ENCODE measurements at places on chromosomes 2 and 18.

DNA sequence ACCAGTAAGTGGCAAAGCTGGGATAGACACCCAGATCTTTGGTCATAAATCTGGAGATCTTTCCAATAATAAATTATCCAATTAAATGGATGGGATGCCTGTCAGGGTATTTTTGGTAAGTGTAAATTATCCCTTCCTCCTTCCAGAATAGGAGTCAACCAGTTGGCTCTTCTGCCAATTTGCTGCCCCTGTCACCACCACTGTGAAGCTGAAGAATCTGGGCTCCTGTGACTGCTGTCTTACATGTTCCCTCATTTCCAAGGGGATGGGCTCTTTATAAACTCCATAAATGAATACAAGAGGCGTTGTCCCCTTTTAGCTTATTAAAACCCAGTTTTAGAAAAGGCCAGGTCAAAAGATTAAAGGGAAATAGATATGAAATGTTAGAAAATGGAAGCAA, 17.8 kb upstream of the BMP10 start:
- no peak for DNase-seq

DNA sequence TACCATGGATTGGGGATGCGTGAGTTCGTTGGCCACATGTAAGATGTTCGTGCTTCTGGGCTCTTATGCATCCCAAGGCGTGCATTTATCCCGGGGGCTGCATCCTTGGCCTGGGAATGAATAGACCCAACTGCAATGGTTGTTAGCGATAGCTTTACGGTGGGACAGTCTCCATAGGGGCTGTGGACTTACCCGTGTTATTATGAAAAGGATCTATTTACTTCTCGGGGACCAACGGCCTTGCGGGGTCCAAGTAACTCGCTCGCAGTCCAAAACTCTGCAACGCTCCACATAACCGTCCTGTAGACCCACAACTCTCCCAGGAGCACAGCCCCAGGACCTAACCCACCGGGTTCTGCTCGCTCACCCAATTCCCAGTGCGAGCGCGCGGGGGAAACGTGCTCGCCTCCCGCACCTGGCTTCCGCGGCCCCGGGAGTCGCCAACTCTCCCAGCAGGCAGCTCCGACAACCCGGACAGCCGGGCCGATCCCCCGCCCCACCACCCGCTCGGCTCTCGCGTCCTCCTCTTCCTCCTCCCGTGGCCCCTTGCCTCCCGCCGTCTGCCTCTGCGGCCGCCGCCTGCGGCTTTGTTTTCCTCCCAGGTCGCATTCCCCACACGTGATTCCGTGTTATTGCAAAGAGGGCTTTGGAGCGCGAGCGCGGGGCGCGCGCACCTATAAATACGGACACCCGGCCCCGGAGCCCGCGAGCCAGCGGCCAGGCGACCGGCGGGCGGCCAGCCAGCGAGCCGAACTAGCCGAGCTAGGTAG, at the start of gene CABLES1:
TSS of gene CABLES1 (plus strand) at position 706 of the 770 bp plus-strand sequence. CDS start 278 bp downstream, outside the sequence.
- no peak for DNase-seq

- no peak for DNase-seq
Observed at GRCh38 chr2:217193431-217194340, 333.8 kb upstream of the TNP1 start.

DNA sequence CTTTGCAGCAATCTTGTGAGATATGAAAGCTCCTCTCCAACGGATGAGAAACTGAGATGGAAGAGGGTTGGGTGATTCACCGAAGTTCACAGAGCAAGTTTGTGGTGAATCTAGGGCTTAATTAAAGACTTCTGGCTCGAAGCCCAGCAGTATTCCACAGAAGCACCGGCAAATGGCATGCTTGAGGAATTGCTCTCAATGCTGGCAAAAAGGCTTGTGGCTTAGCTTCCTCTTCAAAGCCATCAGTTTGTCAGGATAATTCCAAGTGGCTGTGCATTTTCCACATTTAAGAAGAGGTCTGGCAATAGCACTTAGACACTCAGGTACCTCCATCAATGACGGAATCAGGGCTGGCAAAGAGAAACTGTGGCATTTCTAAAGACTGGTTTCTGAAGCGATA, 98.7 kb upstream of the SLC66A3 start:
- no peak for DNase-seq

DNA sequence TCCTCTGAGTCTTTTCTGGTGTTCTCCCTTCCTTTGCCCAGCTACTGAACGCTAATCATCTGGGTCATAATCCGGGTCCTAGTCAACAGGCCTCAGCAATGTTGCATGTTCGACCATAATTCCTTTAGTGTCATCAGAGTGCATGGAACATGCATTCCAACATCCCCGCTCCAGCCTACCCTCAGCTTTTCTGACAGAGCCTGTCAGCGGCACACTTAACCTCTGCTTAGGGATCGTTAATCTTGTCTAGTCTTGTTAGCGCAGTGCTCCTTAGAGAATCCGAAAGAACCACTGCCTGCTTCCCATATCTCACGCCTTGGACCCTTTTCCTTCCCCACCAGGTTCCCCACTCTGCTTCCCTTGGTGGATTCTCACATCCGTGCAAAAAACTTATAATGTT, 767.9 kb upstream of the ID2 start:
- no peak for DNase-seq

DNA sequence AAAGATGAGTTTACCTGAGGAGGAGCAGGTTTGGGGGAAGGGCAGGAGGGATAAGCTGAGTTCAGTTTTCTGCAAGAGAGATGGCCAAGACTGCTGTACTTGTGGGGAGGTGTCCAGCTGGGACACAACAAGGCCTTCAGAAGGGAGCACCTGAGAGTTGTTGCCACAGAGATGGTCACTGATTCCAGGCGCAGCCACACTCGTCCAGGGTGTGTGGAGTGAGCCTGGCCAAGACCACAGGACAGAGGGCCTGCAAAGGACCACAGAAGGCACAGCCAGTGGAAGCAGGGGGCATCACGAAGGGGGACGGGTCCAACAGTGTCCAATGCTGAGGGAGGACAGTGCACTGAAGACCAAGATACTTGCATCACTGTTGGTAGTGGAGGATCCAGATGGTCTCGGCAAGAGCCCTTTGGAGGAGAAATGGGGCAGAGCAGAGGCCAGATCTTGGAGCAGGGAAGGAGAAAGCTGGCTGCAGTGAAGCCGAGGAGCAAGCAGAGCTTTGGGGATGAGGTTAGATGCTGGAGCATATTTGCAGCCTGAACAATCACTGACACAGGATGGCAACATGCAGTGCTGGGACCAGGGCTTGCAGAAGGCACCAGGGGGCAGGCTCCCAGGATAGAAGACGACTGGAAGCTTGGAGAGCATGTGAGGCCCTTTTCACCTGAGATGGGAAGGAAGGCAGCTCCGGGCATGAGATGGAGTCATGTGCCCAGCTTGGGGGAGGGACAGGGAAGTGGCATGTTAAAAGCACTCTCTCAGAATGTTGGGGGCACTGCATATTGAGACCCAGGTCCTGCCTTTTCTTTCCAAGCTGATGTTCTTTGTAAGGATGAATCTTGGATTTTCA, 214.0 kb downstream of the CYP26B1 start:
- DNase-seq: no peak

DNA sequence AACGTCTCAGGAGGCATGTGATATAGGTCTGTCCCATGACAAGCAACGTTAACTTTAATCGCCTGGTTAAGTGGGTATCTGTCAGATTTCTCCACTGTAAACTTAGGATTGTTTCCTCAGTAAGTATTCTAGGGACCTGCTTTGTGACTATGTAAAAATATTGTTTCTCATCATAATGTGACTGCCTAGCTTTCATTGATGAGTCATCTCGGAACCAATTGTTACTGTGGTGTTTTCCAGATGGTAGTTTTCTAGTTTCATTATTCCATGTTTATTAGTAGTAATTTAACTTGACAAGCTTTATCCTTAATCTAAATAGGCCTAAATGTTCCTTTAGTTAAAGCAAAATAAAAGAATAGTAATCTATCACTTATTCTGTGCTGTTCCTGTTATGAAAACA, 28.2 kb upstream of the GATA6 start:
- no peak for DNase-seq

DNA sequence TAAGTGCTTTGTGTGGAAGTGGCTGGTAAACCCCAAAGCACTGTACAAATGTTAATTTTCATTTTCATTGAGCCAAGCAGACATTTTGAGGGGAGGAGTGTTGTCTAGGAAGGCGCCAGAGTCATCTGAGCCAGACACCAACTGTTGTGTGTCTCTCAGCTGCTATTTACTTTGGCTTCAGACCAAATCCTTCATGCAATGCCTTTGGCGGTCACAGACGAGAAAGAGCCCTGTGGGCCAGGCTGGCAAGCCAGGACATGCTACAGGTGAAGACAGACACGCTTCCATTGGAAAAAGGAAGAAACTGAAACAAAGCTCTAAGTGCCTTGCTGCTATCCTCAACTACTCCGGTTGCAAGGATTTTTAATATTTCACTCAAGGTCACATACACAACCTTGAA, 115.4 kb upstream of the CDC42EP3 start:
- no peak for DNase-seq

- DNase-seq: no peak
Observed at GRCh38 chr2:24247164-24247563, 72.3 kb downstream of the FAM228A start.

GRCh38 chr2:172571245-172571644, 15.4 kb downstream of the PDK1 start:
- DNase-seq: no peak

- DNase-seq: no peak
Observed at GRCh38 chr2:77519164-77519887, 2.9 kb downstream of the LRRTM4 start.

DNA sequence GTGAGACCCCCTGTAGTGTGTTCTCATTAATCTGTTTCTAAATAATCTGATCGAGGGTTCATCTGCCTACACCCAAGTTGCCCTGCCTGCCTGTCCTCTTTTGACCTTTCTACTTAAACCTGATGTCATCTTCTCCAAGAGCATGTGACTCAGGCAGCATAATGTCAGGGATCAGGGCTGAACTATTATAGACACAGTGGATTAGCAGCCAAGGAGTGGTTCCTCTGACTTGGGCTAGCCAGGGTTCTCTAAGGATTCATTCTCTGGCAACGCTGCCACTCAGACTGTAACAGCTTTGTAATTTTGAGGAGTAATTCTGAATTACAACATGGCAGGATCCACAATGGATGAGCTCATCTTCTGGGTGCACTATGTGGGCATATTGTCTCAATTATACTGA, 124.0 kb downstream of the MDH1 start:
- DNase-seq: no peak

DNA sequence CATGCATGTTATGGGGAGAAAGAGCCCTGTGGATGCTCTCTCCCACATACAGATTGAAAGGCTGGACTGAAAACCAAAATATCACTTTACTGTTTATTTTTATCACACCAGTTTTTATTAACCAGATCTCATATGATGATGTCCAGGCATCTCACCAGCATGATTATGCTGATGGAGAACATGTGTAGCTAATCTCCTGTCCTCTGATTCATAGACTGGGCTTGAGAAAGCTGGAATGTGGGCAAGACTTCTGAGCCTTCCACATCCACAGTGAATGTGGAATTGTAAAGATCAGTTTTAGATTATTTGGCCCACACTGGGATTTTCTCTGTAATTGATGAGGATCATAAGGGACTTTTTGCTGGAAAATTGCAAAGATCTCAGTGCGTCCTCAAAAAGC, 137.9 kb downstream of the ICOS start:
- DNase-seq: no peak

GRCh38 chr2:215602997-215603396, 167.1 kb upstream of the FN1 start:
- DNase-seq: no peak

GRCh38 chr2:148512501-148512900, 132.1 kb upstream of the EPC2 start:
- no peak for DNase-seq

DNA sequence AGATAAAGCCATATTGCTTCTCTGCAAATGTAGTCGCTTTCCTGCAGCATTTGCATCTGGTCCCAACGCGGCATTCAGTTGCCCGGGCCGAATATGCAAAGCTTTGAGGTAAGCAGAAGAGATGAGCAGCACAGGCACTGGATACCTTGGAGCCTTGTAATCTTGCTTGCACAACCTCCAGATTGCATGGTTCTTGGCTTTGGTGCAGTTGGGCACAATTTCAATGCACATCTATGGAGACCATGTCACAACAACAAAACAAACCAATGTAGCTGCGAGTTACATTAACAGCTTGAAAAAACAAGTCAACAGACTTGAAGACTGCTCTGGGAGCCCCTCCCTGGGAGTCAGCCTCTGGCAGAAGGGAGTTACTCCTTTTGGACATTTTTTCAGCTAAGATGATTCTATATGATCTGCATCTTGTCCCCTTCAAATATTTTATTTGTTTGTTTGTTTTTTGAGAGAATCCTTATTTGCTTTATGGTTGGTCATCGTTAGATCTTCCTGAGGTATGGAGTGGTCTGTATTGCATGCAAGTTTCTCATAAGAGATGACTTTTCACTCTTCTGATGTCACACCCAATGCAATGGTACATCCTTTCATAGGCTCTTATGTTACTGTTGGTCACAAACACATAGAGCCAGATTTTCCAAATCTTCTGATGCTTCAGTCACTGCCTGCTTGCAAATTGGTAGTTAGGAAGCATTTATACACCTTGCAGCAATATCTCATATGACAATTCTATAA, 113.5 kb downstream of the EFEMP1 start:
- DNase-seq: no peak

- DNase-seq: no peak
Observed at GRCh38 chr2:18209934-18210639, 331.6 kb downstream of the KCNS3 start.

DNA sequence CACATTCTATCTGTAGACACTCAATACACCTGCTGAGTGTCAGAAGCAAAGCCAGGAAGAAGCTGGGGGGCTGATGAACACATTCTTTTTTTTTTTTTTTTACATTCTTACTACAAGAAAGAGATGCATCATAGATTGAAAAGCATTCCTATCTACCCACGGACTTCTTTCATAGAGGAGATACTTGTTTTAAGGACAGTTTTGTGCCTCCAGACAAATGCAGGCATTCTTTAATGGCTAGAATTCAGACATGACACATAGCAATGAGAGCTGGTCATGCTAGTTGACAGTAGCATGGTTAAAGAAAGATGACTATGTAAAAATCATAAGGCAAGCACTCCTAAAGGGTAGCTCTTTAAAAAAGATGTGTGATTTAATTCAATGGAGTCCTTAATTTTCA, 110.2 kb downstream of the EPHA4 start:
- DNase-seq: no peak

GRCh38 chr18:45670281-45670962, 53.6 kb upstream of the SLC14A1 start:
- DNase-seq: no peak

DNA sequence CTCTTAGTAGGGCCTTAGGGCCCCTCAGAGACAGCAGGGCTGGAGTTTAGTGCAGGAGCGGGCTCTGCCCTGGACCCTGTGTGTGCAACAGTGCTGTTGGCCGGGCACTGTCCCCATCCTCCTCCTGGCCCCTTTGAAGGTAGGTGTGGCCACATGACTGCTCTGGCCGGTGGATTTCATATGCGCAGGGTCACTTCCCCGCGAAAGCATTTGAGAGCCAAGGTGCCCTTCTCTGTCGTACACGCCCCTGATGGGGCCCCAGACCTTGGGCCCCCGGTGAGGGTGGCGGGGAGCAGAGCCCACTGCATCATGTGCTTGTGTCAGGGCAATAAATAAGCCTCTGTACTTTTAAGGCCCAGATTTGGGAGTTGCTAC, 15.5 kb downstream of the TMEM177 start:
- DNase-seq: no peak
